ENCODE measurements at places on chromosomes 3 and 15.

- no peak for DNase-seq
Measured at GRCh38 chr3:12622335-12622734, 41.6 kb downstream of the RAF1 start.

- no peak for DNase-seq
Measured at GRCh38 chr3:115961380-115961779, 338.1 kb downstream of the GAP43 start.

DNA sequence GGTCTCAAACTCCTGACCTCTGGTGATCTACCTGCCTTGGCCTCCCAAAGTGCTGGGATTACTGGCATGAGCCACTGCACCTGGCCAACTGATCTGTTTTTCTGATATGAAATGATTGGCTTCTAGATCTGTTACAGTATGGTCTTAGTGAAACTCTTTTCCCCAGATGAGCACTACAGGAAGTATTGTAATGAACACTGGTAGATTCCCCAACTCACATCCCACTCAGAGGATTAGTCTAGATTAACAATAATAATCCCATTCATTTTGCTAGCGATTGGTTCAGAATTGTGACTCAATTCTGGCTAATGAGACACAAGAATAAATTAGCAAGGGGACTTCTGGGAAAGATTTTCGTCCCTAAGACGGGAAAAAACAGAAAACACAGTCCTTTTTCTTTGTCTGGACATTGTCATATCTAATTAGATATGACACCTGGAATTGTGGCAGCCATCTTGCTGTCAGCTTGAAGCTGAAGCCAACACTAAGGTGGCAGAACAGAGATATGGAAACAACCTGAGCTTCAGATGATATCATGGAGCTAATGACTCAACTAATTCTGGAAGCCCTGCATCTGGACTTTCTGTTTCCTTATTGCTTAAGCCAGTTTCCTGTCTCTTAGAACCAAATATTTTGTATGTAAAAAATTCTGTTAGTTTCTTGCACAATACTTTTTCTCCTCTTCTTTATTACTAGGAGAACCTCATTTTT is 17.4 kb upstream of the NPTN start:
- DNase-seq: peak; percentile 15

DNA sequence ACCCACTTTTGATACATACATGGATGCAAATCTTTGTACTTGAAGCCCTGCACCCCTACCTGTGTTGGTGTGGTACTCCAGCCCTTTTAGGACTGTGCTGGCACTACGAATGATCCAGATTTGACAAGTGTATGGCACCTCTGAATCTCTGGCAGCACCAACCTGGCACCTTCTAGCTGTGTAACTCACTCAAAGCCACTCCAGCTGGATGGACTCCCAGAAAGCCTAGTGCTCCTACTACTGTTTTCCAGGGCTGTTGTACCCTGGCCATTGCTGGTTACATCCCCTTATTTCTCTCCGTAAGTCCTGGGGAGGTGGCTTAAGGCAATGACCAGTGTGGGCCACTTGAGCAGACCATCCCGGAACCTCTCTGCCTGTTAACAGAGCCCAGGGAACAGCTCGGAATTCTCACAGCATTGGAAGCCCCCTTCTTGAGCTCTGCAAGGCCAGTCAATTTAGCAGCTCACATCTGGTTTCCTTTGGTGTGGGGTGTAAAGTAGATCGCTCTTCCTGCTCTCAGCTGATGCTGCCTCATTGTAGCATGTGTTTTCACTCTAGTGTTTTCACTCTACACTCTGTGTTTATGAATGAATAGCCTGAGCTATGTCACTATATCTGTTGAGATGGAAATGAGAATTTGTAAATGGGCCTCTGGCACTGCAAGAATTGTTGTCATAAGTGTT is 12.2 kb downstream of the CALML4 start:
- no peak for DNase-seq

GRCh38 chr15:39554746-39555387 is 26.0 kb upstream of the THBS1 start:
- DNase-seq: no peak

DNA sequence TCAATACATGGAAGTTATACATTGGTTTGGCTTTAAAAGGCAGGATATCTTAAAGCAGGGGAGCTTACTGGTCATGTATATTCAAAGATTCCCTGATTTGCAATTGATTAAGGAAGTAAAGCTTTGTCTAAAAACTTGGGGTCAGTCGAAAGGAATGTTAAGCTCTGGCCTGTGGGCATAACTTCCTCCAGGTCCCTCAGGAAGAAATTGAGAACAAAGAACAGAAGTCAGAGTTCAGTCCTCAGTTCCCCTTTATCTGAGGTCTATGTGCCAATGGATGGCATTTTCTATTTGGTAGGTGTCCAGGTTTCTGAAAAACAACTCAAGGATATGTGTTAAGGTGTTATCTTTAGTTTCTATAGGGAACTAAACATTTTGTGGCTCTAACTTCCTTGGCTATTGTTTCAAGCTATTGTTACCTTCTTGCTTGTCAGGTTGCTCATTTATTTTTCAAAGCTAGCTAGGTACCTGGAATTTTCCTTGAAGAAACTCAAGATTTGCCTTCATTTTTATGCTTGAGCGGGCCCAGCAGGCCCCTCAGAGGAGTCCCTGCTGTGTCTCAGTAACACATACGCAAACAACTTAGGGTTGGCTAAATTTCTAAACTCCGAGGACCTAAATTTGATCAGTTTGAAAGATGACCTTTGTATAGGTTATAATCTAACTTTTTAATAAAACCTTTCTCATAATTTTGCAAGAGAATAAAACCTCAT is 135.0 kb upstream of the UBE2E2 start:
- DNase-seq: no peak

- no peak for DNase-seq
Measured at GRCh38 chr15:89198934-89199333, 22.4 kb downstream of the RLBP1 start.

DNA sequence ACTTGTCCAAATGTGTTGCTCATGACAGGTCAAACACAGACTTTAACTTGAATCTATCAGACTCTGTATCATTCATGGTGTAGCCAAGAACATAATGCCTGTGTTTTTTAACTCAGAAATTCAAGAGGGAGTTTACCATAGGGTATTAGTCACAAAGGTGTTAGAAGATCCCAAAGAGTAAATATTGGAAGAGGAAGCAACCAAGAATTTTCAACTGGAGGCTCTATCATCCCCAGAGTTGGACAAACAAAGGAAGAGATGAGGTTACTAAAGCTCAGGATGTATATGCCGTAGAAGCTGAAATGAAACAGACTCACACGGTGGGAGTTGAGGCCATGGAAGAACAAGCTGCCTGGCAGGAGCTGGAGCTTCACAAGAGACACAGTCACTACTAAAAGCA is 116.2 kb upstream of the COL8A1 start:
- no peak for DNase-seq

GRCh38 chr3:160012108-160012507 is 23.5 kb downstream of the IL12A start:
- no peak for DNase-seq

DNA sequence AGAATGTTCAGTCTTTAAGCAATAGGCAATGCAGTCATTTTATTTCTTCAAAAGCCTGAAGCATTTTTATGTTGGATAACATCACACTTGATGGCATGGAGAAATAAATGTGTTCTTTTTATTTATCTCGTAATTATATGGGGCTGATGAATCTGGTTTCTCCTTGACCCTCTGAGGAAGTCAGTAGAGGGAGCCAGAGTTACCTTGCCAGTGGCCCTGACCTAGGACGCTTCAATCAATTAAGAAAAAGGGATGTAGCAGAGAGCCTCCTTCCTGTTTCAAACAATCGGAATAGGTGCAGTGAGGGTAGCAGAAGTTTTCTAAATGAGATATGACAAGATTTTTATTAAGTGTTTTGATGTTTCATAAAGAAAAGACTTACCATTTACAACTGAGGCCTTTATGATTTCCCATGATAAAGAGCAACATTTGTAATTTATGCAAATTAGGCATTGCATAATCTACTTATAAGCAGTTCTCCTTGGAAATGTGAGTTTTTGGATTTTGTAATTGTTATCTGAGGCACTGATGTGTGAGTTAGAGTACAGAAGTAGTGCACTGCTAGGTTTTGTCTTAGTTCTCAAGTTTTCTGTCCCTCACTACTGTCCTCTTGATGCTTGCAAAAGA is 129.1 kb downstream of the RAP2B start:
- DNase-seq: no peak

GRCh38 chr3:12345141-12345561 is 56.3 kb downstream of the PPARG start:
- DNase-seq: no peak

GRCh38 chr3:31823184-31823583 is 157.9 kb downstream of the OSBPL10 start:
- no peak for DNase-seq

Measured in stimulated activated naive CD8-positive, alpha-beta T cell treated with anti-CD3 and anti-CD28 coated beads, Interleukin-15, Interleukin-2, amounts not matched to agents 100 U/mL and 50 U/mL, for 24 hours (primary cell).